ENCODE measurements at places on chromosomes 5 and 9.

DNA sequence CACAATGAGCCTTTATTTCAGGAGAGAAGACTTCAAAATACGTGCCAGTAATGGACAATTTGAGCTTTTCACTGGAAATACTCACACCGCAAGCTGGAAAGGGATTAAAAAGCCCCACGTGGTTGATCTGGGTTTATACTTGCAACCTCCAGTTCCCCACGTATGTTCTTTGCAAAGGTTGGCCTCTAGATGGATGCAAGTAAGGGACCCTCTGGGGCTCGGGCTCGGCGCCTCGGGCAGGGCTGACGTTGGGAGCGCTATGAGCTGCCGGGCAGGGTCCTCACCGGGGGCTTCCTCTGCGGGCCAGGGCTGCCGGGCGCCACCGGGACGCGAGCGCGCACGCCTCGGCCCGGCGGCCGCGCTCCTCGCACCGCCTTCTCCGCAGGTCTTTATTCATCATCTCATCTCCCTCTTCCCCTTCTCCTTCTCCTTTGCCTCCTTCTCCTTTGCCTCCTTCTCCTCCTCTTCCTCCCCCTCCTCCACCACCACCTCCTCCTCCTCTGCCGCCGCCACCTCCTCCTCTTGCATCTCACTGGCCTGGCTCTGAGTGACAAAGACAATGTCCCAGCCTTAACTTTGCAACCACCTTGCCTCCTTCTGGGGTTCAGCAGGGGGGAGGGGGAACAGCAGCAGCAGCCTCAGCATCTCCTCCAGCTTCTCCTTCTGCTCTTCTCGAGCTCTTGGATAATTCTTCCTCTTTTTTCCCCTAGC, 701 bp upstream of the ZNF462 start:
- no peak for DNase-seq

GRCh38 chr5:14105718-14106410, 37.3 kb upstream of the TRIO start:
- no peak for DNase-seq

- peak; percentile 62 for DNase-seq
These were observed 402.9 kb downstream of the CYLC2 start for GRCh38 chr9:103397868-103398600.

- DNase-seq, result no peak
These were observed 6.7 kb downstream of the SPZ1 start for GRCh38 chr5:80326468-80326867.

DNA sequence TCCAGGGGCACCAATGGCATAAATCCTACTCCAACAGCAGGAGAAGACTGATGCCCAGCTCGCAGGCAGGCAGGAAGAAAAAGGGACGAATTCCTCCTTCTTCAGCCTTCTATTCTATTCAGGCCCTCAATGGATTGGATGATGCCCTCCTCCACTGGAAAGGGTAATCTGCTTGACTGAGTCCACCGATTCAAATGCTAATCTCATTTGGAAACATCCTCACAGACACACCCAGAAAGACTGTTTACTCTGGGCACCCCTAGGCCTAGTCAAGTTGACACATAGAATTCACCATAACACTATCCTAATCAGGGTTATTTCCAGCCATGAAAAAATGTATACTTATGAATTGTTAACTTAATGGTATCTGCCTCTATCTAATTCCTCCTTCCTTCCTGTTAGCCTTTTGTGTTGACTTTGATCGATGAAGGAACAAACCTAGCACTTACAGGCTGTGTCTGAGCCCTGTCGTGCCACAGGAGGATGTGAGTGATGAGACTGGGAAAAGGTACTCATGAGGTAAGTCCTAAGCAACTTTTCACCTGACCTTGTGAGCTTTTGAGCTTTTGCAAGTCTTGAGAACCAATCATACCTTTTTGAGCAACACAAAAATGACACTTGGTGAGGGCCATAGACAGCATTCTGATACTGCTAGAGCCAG, 36.5 kb downstream of the FOXD1 start:
- no peak for DNase-seq

DNA sequence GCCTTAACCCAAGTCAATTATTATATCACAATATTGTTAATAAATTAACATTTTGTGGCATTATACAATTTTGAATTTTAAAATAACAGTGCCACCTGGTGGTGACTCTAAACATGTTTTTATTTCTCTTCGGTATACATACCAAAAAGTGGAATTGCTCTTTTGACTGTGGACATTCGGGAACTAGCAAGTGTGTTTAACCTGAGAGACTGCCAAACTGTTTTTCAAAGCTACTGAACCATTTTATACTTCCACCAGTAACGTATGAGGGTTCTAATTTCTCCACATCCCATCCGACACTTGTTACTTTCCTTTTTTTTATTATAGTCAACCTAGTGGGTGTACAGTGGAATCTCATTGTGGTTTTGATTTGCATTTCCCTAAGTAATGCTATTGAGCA, 18.3 kb upstream of the HSDL2 start:
- DNase-seq, result peak; percentile 41

- no peak for DNase-seq
These were observed 31.6 kb downstream of the IER5L start for GRCh38 chr9:129146441-129146941.

DNA sequence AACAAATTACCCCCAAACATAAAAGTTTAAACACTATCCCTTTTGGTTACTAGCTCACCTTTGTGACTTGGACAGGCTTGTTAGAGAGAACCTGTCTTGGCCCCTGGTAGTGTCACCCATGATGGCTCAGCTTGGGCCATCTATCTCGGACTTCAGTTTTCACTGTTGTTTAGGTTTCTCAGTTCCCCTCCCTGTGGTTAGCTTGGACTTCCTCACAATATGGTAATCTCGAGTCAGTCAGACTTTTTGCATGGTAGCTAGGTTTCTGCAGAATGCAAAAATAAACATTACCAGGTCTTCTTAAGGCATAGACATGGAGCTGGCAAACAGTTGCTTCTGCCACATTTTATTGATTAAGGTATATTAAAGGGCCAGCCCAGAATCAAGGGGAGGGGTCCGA, 324.3 kb upstream of the RORB start:
- DNase-seq, result no peak

GRCh38 chr5:147081311-147081764, 153.5 kb upstream of the STK32A start:
- DNase-seq, result no peak

- no peak for DNase-seq
These were observed 111.6 kb downstream of the CTNND2 start for GRCh38 chr5:11792621-11793020.

GRCh38 chr5:102875721-102876123, 120.6 kb downstream of the PAM start:
- DNase-seq, result no peak

DNA sequence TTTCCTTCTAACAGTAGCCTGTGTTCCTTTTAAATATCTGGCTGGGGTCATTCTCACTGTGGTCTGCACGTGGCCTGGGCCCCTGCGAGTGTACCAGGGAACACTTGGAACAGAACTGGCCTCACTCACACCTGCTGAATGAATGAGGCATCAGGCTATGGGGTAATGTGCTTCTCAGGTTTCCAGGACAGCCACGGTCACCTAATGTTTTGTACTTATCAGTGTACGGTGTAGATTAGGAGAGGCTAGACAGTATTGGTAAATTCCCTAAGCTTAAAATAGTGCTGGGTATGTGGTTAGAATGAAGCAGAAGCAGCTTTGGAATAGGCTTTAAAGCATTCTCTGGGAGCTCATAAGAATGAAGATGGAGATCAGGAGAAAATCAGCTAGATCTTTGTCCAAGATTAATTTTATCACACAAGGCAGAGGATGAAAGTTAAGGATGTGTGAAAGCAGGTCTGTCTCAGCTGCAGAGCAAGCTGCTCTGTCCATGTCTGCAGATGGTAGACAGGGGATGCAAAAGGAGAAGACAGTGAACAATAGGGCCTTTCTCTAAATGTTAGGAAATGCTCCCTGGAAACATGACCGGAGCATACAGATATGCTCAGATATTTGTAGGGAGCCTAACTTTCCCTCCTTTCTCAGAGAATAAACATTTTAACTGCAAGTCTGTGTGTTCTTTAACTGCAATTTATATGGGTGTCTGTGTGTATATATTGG, 267.5 kb downstream of the NR3C1 start:
- DNase-seq, result no peak

- no peak for DNase-seq
These were observed 18.7 kb upstream of the OR13D1 start for GRCh38 chr9:104675611-104676010.

DNA sequence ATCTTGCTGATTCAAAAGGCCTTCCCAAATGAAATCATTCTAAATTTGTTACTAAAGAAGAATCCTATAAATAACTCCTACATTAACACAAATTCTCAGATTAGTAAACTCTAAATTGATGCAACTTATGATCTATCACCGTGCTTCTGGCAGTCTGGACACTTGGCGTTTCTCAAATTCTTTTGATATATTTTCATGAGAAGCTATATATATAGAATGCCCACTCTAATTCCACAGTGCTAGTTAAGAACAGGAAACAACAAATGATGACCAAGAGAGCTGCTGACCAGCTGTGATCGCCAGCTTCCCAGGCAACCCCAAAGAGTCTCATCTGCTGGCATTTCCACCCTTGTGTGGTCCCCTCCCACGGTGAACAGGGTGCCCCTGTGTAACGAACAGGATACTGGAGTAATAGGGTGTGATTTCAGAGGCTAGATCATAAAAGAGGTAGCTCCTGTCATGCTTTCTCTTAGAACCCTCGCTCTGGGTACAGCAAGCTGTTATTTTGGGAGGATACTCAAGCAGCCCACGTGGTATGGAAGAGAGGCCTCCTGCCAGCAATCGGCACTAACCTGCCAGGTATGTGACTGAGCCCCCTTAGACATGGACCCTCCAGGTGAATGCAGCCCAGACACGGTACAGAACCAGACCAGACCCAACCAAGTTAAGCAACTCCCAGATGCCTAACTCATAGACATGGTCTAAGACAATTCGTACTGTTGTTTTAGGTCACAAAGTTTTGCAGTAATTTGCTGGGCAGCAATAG, 64.7 kb downstream of the CDC14B start:
- no peak for DNase-seq

DNA sequence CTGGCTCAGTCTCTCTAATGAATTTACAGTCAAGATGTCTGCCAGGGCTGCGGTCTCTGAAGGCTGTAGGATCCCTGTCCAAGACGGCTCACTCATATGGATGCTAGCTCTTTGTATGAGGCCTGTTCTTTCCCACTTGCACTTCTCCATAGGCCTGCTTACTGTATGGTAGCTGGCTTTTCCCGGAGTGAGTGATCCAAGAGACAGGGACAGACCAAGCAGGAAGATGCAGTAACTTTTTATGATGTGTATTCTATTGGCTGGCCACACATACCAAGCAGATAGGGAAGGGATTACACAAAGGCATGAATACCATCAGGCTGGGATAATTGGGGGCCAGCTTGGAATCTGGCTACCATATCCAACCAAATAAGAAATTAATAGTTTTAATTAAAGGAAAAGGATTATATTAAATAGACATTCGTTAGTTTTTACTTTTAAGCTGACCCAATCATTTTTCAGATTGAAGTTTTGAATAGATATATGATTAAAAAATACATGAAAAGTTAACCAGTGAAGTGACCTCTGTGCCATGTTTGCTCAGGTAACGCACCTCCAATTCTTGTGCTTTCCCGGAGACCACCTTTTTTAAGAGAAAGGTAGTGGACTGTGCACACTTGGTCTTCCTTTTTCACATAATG, 20.6 kb downstream of the NSD1 start:
- DNase-seq, result no peak

DNA sequence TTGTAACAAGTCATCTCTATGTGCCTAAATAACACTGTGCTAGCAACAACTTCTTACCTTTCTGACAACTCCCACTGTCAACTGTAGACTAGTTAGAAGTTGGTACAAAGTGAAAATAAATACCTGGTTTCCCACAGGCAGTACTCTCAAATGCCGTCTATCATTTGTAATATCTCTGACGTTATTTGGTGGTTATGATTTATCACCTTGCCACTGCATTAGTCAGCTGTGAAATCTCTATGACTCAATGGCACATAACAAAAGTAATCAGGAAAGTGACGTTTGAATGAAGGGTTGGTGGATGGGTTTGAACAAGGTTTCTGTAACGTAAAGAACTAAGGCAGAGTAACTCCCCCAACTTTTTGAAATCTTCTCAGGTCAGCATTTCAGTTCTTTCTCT, 592.3 kb downstream of the MAT2B start:
- DNase-seq, result no peak

DNA sequence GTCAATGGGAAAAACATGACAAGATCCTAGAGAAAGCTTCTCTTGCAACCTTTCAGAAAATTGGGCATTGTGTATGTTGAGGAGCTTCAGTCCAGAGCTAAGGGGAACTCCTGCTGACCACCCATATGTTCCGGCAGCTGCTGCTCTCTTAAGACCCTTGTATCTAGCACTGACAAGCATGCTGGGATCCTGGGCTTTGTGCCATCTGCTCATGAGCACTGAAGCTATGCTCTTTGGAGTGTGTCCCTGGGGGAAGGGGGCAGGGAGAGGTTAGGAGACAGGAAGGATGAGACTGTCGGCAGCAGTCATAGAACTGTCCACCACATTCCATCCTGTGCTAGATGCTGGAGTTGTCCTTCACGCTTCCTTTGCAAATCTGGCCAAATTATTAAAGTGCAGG, 109.3 kb downstream of the JAKMIP2 start:
- peak; percentile 19 for DNase-seq

GRCh38 chr5:163395792-163396191, 41.6 kb upstream of the CCNG1 start:
- no peak for DNase-seq

GRCh38 chr5:911601-912000, 18.9 kb downstream of the TRIP13 start:
- no peak for DNase-seq

DNA sequence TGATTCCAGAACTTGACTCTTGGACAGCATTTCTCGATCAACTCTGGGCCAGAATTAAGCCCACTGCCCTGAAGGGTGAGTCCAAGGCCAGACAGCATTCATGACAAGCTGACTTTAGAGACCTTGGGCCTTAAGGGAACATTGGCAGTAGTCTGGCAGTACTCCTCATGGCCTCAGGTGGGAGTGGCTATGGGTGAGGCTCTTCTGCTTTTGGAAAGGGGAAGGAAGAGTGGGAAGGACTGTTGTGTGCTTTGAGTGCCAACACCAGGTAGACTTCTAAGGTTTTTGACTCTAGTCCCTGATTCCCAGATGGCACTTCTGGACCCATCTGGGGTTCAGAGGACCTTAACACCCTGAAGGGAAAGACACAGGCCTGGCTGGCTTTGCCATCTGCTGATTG, 530.4 kb downstream of the ACTL7B start:
- DNase-seq, result no peak

DNA sequence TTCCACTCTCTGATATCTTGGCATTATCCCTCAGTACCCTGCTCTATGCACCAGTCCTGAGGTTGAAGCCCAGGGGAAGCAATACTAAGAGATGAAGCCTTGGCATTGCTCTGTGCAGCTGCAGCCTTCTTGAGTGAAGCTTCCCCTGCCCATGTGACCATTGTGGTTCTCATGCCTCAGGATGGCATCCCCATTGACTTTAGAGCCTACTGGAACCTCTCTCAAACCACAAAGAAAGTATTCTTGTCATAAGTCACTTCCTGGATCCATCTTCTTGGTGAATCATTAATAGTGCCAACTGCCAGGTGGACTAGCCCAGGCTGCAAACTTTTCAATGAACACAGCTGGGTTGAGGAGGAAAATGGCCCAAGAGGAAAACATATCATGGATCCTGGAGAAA, 283.9 kb upstream of the RFX3 start:
- no peak for DNase-seq

GRCh38 chr9:128946571-128947276, 679 bp downstream of the DOLK start:
- peak; percentile 38 for DNase-seq
